ENCODE measurements at places on chromosomes 3 and 15. TPM values are rescaled to one million over a fixed set of nuclear protein-coding genes. Genes with fewer than 3 reads are reported as not detected.

KLHL18 gene
- 26.7 TPM for total RNA-seq

DNA sequence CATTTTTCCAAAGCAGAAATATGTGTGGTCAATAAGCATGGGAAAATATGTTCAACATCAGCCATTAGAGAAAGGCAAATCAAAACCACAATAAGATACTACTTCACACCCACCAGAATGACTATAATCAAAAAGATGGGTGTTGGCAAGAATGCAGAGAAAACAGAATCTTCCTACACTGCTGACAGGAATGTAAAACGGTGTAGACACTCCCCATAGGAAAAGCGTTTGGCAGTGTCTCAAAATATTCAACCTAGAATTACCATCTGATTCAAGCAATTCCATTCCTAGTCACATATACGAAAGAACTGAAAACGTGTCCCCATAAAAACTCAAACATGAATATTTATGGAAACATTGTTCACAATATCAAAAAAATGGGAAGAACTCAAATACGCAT is 123.3 kb downstream of the ADAMTS17 start:
- no peak for DNase-seq

DNA sequence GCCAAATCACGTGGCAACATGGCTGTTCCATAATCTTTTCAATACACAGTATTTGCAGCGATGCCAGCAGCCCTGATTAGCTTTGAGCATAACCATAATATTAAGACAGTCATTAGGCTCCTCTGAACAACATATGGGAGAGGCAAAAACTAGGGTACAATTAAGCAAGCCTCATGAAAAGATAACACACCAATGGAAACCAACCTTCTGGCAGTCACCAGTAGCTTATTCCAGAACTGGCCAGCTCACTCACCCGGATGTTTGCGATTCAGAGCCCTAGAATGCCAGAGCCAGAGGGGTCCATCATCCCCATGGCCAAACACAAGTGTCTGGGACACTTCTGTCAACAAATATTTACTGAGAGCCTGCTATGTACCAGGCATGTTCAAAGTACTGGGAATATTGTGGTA is 48.8 kb upstream of the PLXND1 start:
- no peak for DNase-seq

TEX9 gene
- 3.9 TPM for total RNA-seq

CNTN4 gene
- 228 TPM for total RNA-seq

GRCh38 chr3:37885814-37886213 is 24.1 kb downstream of the CTDSPL start:
- no peak for DNase-seq

WDR76 gene
- total RNA-seq = 6.5 TPM

KAT2B gene
- 54.2 TPM for total RNA-seq

CHRM5 gene
- not detected for total RNA-seq

- DNase-seq = no peak
Observed at GRCh38 chr15:68017201-68017600, 36.9 kb upstream of the PIAS1 start.

- DNase-seq = no peak
Observed at GRCh38 chr3:48023377-48023776, 7.2 kb upstream of the MAP4 start.

DNA sequence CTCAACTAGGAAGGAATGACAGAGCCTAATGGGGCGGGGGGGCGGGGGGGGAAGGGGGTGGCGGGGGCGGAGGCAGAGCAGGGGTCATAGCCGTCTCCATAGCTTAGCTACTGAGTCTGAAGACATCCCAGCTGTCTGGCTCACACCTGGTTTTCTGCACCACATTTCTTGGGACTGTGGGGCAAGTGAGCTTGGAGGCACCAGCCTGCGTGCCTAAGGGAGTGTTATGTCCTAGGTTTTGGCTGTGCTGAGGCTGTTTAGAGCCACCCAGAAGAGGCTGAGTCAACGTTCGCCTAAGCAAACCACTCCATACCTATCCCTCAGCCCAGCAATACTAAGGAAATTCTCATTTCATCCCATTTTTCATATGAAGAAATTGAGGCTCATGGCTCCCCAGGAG is 1.4 kb downstream of the IL17RD start:
- DNase-seq = no peak

ADIPOQ gene
- 2.9 TPM for total RNA-seq

DNA sequence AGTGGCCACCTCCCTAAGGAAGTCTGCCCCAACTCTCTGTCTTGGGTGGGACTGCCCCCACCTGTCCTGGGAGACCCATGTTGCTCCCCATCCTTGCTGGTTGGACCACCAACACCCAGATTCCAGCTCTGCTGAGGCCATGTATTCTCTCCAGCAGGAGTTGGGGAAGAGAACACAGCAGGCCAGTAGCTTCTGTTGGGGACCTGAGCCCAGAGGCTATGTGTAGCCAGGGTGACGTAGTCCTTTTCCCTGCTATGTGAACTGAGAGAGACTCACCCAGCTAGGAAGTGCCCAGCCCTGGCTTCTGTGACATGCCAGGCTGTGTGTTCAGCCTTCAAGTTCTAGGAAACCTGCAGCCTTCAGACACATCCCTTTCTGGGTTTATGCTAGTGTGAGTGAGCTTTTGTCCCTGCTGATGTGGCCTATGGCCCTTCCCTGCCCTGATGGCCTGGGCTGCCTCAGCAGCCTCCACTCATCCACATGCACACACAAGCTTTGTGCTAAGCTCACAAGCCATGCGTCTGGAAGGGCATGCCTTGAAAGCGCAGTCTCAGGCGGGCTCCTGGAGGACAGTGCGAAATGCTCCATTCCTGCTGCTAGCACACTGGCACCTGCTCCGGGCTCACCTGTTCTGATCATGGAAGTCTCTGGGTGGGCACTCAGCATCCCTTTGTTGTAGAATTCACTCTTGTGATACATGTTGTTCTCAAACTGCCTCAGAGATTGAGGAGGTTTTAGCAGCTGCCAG is 42.6 kb downstream of the KY start:
- no peak for DNase-seq

GOLGA8S gene
- 1.4 TPM for total RNA-seq

GRCh38 chr3:46999516-47000197 is 20.2 kb downstream of the NBEAL2 start:
- peak; percentile 70 for DNase-seq

SH3GL3 gene
- total RNA-seq = 0.62 TPM

LRRC31 gene
- total RNA-seq = not detected

GRCh38 chr3:184733971-184734608 is 22.2 kb upstream of the MAGEF1 start:
- DNase-seq = no peak

CD276 gene
- 65.2 TPM for total RNA-seq

DNA sequence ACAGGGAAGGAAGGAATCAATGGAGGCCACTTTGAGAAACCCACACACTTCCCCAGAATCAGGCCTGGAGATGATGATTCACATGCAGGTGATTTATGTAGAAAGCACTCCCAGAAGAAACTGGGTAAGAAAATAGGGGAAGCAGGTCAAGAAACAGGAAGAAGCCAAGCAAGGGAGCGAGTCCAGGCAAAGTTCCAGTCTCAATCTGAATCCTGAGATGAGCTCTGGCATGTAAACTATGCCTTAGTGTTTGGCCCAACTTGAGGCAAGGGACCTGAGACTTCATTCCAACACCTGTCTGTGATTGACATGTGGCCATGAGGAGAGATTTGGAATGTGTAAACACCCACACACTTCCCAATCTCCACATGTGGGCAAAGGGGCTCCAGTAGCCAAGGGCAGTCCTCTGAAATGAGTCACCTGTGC is 61.6 kb upstream of the CTNNB1 start:
- DNase-seq = no peak

- DNase-seq = no peak
Observed at GRCh38 chr3:152334761-152335160, 66.0 kb downstream of the MBNL1 start.

CYP8B1 gene
- total RNA-seq = not detected

- DNase-seq = no peak
Observed at GRCh38 chr3:136305879-136306278, 55.7 kb downstream of the PCCB start.

DNA sequence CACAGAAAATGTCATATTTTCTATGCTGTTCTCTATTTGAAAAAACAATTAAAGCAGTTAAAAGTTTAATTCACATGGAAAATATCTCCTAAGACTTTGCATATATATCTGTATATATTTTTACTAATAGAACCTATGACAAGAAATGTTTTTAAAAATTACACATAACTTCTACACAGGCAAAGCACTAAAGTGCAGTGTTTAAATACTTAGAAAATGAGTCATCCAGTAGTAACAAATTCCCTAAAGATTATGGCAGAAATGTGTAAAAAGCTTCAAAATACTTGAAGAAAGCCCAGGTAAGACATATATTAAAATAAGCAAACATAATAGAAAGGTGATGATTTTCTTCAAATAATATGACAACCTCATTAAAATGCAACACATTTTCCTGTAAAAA is 236.6 kb downstream of the TBC1D5 start:
- DNase-seq = no peak

- DNase-seq = no peak
Observed at GRCh38 chr3:170043506-170043905, 5.7 kb downstream of the GPR160 start.

GRCh38 chr3:27840807-27841594 is 118.9 kb upstream of the EOMES start:
- no peak for DNase-seq

DNA sequence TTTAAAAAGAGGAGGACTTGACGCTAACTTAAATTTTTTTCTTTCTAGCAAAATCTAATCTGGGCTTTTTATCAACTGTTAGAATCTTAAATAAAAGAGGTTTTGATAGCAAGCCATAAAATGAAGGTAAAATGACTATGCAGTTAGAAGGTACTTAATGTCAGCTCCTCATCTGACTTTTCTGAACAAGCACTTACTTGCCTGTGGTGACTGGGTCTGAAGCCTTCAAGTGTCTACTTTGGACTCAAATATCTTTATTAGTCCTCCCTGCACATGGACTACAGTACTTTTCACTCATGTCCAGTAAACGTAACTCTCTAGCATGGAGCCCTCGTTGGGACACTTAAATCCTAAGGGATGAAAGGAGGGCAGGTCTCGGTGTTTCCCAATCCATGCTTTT is 135.9 kb downstream of the P2RY1 start:
- DNase-seq = no peak

- DNase-seq = no peak
Observed at GRCh38 chr15:42151141-42151561, 5.3 kb downstream of the PLA2G4F start.

- DNase-seq = no peak
Observed at GRCh38 chr15:75685195-75685594, 27.5 kb downstream of the CSPG4 start.

CEP19 gene
- total RNA-seq = 0.84 TPM

GRCh38 chr3:126607214-126607908 is 47.6 kb downstream of the TXNRD3 start:
- DNase-seq = no peak

DNA sequence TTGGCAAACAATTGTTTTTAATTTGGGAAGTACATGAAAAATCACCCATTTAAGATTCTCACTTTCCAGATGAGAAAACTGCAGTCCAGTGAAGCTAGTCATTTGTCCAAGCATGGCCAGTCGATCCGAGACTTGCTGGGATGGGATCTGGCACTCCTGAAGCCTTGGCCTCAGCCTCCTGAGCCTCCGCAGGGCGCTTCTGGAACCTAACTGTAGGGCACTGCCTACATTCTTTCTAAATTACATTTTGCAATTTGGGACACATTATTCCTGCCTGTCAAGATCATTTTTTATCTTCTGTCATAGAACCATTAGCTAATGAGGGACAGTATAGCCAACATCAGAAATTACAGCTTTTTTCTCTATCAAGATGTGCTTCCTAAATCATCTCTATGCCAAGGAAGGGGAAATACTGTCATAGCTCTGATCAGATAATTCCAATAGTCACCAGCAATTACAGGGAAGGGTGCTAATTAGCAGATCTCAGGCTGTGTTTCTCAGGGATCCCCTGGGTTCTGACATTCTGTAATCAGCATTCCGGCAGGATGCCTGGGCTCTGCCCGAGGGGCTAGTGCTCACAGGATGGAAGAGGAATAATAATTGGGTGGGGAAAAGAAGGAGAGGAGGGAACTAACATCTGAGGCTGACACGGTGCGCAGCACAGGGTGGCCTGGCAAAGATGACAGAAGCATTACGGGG is 28.3 kb downstream of the ANAPC13 start:
- DNase-seq = no peak

DNA sequence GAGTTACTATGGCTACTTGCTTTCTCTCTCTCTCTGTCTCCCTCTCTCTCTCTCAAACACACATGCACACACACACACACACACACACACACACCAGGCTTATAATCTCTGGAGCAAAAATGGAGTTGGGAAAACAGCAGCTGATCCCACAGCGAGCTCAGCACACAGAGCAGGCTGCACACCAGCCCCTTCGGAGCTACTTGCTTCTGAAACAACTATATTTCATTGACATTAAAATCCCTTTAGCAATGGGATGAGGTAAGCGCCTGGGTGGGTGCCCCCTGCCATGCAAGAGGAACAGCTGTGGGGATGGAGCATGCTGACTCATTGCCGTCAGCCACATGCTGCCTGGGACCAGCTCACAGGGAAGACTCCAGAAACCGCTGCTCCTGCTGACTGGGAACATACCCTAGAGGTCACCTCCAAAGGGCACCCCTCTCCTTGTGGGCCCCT is 45.7 kb downstream of the B3GNT5 start:
- peak; percentile 83 for DNase-seq

- DNase-seq = no peak
Observed at GRCh38 chr15:60390871-60391501, 6.8 kb downstream of the ANXA2 start.

GXYLT2 gene
- 20.4 TPM for total RNA-seq

DNA sequence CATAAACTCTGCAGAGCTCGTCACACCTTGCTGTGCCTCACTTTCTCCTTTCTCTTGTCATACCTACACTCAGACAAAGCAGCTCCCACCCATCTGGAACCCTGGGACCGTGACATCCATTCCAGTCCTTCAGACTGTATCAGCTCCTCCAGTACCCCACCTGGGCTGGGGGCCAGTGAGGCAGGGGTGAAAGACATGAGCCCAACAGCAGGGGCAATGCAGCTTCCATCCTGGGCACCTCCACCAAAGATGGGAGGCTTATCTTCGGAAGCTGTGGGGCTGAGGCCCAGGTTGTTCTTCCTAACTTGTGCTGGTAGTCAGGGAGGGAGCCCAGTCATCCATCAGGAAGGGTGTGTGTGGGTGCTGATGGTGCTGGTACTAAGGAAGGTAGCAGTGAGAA is 109.2 kb downstream of the EEFSEC start:
- no peak for DNase-seq

GRCh38 chr3:110544730-110545129 is 526.9 kb upstream of the NECTIN3 start:
- DNase-seq = no peak

- no peak for DNase-seq
Observed at GRCh38 chr15:81165535-81165934, 31.1 kb upstream of the IL16 start.

GRCh38 chr3:190499122-190499521 is 14.8 kb upstream of the IL1RAP start:
- no peak for DNase-seq
